CD4-positive, alpha-beta T cell treated with Interferon gamma for 1 hour (primary cell): ENCODE measurements at places on chromosomes 1 and 21.

GRCh38 chr1:228839656-228840055 is 104.4 kb downstream of the RHOU start:
- DNase-seq = no peak

GRCh38 chr1:64754173-64754572 is 9.3 kb downstream of the RAVER2 start:
- no peak for DNase-seq

GRCh38 chr1:168875831-168876230 is 146.8 kb upstream of the DPT start:
- DNase-seq = no peak

- no peak for DNase-seq
Observed at GRCh38 chr21:27393726-27394125, 426.8 kb upstream of the ADAMTS5 start.

GRCh38 chr1:196387766-196388165 is 220.5 kb downstream of the KCNT2 start:
- no peak for DNase-seq

DNA sequence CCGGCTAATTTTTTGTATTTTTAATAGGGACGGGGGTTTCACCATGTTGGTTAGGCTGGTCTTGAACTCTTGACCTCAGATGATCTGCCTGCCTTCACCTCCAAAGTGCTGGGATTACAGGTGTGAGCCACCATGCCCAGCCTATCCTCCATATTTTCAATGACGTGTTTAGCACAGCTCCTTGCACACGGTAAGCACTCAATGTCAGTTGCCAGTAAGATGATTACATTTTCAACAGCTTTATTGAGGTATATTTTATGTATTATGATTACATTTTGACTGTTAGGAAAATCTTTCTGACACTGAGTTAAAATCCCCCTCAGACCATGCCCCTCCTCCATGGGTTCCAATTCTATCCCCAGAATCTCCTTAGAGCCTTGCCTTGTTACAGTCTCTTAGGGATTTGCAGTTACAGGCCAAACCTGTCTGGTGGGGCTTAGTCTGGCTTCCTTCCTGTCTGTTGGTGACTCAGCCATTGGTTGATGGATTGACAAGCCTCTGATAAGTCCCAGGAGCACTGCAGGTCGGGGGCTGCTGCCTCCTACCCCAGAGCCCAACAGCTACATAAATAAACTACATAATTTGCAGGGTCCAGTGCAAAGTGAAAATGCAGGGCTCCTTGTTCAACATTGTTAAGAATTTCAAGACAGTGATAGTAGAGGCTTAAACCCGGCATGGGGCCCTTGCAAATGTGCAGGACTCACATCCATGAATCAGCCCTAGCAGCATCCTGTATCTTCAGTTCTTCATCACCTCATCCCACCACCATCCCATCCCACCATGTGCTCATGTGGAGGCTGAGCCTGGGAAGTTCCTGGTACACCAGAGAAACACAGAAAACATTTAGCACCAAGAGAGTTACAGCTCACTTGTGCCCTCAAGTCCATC is 23.4 kb downstream of the COA7 start:
- DNase-seq = no peak

DNA sequence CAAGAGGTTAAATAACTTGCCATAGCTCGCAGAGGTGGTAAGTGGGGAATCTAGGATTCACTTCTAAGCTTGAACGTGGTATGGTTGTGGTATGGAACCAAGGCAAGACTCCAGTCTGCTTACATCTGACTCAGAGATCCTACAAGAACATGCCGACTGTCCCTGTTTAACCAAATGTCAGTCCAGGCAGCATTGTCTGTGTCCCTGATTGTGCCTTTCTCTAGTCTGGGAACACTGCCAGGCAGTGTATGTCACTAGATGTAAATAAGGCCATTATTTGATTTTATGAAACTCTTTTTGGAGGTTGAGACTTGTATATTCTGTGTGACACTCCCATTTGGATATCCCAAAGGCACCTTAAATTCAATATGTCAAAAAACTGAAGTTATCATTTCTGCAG is 96.0 kb downstream of the NOS1AP start:
- no peak for DNase-seq
